ENCODE measurements at places on chromosomes 4 and X. TPM values are rescaled to one million over a fixed set of nuclear protein-coding genes. Genes with fewer than 3 reads are reported as not detected.

DNA sequence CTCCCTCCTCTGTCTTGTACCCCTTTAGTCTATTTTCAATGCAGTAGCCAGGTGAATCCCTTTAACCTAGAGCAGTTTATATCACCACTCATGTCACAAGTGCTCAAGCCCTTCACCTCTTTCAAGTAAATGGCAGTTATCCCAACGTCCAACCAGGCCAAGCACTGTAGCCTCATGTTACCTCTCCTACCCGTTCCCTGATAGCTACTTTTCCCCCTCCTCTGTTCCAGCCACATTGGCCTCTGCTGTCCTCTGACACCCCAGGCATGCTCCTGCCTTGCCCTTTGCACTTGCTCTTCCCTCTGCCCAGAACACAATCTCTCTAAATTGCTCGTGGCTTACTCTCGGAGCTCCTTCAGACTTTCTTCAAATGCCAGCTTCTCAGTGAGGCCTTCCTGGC is 15.2 kb downstream of the GUCY1B1 start:
- H3K27me3 ChIP-seq: no peaks in the 10 kb centered on the region
- H3K4me3 ChIP-seq: no peak overlapping the region
- no peak for DNase-seq
- no peaks in the 10 kb centered on the region for H3K4me1 ChIP-seq
- no peak overlapping the region for H3K27ac ChIP-seq

The TDO2 gene
- total RNA-seq: 0.24 TPM

GRCh38 chrX:12868747-12869146 is 1.9 kb downstream of the TLR7 start:
- H3K27me3 ChIP-seq: no peaks in the 10 kb centered on the region
- H3K4me3 ChIP-seq: no peak overlapping the region
- H3K4me1 ChIP-seq: no peaks in the 10 kb centered on the region
- H3K27ac ChIP-seq: no peak overlapping the region

The CENPVL2 gene
- total RNA-seq: 0.25 TPM

DNA sequence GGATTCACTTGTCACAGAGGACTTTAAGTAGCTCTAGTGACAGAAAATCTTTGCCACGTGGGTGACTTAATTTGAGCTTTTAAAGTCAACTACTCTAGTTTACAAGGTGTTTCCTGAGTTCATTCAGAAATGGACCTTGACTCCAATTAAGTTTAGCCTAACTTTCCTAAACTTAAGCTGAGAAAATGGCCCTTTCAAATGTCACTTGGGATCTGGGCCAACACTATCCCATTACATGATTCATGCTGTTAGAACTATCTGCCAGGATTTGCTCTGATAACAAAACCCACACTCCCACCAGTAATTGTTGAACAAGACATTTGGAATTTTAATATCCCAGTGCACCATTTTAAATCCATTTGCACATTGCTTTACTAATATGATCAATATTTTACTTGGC is 40.8 kb downstream of the C4orf46 start:
- H3K27ac ChIP-seq: no peak overlapping the region
- H3K36me3 ChIP-seq: no peaks in the 10 kb centered on the region
- no peak overlapping the region for H3K4me3 ChIP-seq
- H3K4me1 ChIP-seq: peaks cover 8% of the 10 kb centered on the region
- DNase-seq: peak; percentile 81
- H3K27me3 ChIP-seq: no peaks in the 10 kb centered on the region

GRCh38 chr4:139246166-139246565 is 33.9 kb downstream of the MGARP start:
- DNase-seq: no peak
- no peaks in the 10 kb centered on the region for H3K27me3 ChIP-seq

The CPZ gene
- total RNA-seq: 6.3 TPM

- DNase-seq: no peak
- no peak overlapping the region for H3K4me3 ChIP-seq
- no peaks in the 10 kb centered on the region for H3K27me3 ChIP-seq
- H3K36me3 ChIP-seq: no peaks in the 10 kb centered on the region
- no peak overlapping the region for H3K27ac ChIP-seq
Observed at GRCh38 chr4:128565565-128566186, 243.8 kb upstream of the JADE1 start.

The PDLIM5 gene
- total RNA-seq: 181 TPM
